ENCODE measurements at places on chromosomes 7 and 10.

DNA sequence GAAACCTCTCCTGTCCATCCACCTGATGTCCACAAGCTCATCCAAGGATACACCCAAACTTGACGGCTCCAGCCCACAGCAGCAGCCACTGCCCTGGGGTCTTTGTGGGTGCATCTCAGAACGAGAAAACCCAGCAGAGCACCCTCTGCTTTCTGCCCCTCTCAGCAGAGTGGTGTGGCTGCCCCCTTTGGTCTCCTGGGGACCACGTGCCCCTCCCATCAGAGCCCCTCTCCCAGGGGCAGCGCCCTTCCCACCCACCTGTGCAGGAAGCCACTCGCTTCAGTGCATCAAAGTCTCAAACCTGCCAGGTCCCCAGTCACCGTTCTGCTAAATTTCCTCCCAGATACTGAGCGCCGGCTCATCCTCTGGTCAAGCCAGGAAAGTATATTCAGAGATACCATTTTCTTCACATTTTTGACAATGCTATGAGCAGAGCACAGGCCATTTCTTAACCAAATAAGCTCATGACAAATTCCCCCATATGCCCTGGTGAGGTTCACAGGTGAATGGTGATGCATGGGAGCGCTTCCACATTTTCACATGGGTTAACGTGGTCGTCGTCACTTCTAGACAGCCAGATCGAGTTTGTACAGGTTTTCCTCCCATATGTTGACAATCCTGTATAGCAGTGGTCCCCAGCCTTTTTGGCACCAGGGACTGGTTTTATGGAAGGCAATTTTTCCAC lies 32.4 kb downstream of the CAMK2B start:
- no peak for DNase-seq

- no peak for DNase-seq
Measured at GRCh38 chr7:100566018-100566531, 7.6 kb downstream of the SAP25 start.

GRCh38 chr7:121273467-121274167 lies 55.2 kb upstream of the WNT16 start:
- DNase-seq = no peak

- no peak for DNase-seq
Measured at GRCh38 chr7:105776068-105776790, 100.2 kb downstream of the ATXN7L1 start.

- DNase-seq = no peak
Measured at GRCh38 chr10:90784771-90785170, 73.1 kb downstream of the HTR7 start.

DNA sequence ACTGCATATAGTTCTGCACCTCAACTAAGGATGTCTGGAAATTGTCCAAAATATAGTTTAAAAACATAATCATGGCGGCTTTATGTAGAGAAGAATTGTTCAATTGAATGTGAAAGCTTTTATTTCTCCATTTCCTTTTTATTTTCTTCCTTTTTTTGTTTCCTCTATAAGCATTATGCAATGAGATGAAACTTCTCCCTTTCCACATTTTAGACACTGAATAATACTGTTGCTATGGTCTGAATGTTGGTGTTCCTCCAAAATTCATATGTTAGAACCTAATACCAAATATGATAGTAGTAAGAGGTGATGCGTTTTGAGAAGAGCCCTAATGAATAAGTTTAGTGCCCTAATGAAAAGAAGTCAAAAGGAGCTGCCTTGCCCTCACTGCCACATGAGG lies 175.0 kb downstream of the RNLS start:
- DNase-seq = no peak
